Activated CD4-positive, alpha-beta T cell treated with anti-CD3 and anti-CD28 coated beads, Interleukin-2, Interleukin-4, amounts not matched to agents 100 ng/mL and 50 ng/mL, durations not matched to agents 16 hours and 8 hours (primary cell): ENCODE measurements at places on chromosomes 2 and 18.

GRCh38 chr18:6748241-6748640 is 18.7 kb downstream of the ARHGAP28 start:
- DNase-seq, result no peak

GRCh38 chr18:65983750-65984149 is 232.9 kb downstream of the CDH7 start:
- no peak for DNase-seq

DNA sequence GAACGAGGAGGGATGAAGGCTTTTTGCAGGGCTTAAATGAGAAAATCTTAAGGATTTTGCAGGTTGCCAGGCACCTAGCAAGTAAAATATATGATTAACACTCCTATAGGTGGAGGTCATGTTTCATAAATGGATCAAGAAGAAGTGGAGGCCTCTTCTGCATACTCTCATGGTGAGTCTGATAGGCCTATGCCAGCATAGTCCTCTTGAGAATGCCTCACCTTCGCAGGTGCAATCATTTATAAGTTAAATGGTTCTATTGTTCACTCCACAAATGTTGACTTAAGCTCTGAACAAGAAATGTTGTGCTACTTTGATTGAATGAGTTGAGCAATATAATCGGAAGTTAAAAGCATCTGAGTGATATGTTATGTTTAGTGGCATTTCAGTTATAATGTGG is 12.1 kb downstream of the LRRTM1 start:
- DNase-seq, result no peak

- no peak for DNase-seq
These were observed 142.2 kb downstream of the PLCL1 start for GRCh38 chr2:197946562-197946961.

DNA sequence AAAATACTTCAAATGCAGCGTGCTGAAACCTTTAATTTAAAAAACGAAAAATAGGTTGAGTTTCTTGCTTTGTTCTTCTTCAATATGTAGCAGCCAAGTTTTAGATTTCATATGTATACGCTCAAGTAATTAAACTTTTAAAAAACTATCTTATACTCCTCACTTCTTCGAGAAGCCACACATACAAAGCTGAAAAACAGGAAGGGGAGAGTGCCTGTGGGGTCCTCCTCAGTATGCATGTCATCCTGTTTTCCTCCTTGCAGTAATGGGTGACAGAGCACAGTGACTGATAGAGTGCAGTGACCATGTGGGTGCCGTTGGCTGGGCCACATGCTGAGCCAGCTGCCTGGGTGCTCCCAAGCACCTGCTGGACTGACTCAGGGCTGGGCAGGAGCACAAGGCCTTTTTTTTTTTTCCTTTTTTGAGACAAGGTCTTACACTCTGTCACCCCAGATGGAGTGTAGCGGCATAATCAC is 33.3 kb downstream of the UXS1 start:
- no peak for DNase-seq

- no peak for DNase-seq
These were observed 53.7 kb downstream of the BCL11A start for GRCh38 chr2:60499651-60500265.
